Karpas-422 (cell line): ENCODE measurements at places on chromosomes 3 and 15. TPM values are rescaled to one million over a fixed set of nuclear protein-coding genes. Genes with fewer than 3 reads are reported as not detected.

C3orf85 gene
- total RNA-seq: not detected in 2 replicates

ZNF502 gene
- total RNA-seq: not detected in 2 replicates

GPR27 gene
- not detected in 2 replicates for total RNA-seq

C2CD4B gene
- total RNA-seq: not detected in 2 replicates

UNC13C gene
- total RNA-seq: not detected in 2 replicates

IL5RA gene
- not detected in 2 replicates for total RNA-seq

DNA sequence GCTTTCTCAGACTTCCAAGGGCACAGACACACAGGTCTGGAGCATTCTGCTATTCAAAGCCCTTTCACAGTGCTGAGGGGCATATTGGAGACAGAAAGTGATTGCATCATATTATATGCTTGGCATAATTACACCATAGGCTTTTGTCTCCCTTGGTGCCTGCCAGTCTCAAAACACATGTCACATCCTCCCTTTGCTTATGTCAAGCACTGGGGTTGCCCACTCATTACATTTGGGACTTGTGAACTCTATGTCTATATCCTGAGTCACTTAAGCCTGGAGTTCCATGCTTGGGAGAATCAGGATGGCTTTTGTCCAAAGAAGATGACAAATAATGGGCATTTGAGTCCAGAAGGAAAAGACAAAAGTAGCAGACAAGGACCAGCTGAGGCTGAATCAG, 12.3 kb upstream of the PDZRN3 start:
- no peak overlapping the region for H3K4me3 ChIP-seq
- DNase-seq: no peak
- no peaks in the 10 kb centered on the region for H3K27me3 ChIP-seq
- H3K4me1 ChIP-seq: no peaks in the 10 kb centered on the region
- no peak overlapping the region for H3K27ac ChIP-seq
- H3K36me3 ChIP-seq: no peaks in the 10 kb centered on the region

GRCh38 chr15:62824111-62825015, 218.2 kb upstream of the TPM1 start:
- H3K27me3 ChIP-seq: no peaks in the 10 kb centered on the region
- H3K36me3 ChIP-seq: no peaks in the 10 kb centered on the region
- H3K4me1 ChIP-seq: no peaks in the 10 kb centered on the region
- no peak overlapping the region for H3K4me3 ChIP-seq

DNA sequence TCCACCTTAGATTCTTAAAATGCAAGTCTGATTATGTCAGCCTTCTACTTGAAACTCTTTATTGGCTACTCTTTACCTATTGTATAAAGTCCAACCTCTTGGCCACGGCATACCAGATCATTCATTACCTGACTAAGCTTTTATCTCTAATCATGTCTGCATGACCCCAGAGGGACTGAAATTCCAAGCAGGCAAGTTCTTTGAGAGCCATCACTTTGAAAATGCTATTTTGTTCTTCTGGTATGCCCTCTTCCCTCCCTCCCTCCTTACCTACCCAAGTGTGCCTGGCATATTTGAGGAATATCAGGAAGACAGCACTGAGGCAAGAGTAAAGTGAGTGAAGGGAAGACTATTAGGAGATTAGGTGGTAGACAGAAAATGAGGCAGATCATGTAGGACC, 57.5 kb downstream of the KCNMB2 start:
- no peak overlapping the region for H3K4me3 ChIP-seq
- DNase-seq: no peak
- no peak overlapping the region for H3K27ac ChIP-seq
- H3K27me3 ChIP-seq: no peaks in the 10 kb centered on the region

- DNase-seq: peak; percentile 58
- H3K4me3 ChIP-seq: peak overlapping the region; percentile 76
- no peaks in the 10 kb centered on the region for H3K27me3 ChIP-seq
- peak overlapping the region; percentile 91 for H3K27ac ChIP-seq
- H3K4me1 ChIP-seq: peaks cover 60% of the 10 kb centered on the region
Measured at GRCh38 chr15:82807920-82808633, 1.4 kb upstream of the WHAMM start.

DNA sequence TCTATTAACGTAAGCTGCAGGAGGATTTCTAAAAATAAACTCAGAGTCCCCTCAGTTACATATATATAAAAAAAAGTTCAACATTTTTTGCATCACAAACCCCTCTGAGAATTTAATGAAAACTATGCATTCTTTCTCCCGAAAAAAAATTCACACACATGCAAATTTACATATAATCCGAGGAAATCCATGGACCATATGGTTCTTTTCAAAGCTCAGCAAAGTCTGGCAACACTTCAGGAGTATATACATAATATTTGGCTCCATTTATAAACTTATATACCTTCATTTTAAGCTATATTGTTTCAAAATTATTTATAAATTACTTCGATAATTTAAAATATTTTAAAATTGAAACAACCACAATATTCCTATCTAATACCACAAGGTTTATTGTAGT, 140.7 kb upstream of the PLXND1 start:
- DNase-seq: no peak
- H3K36me3 ChIP-seq: no peaks in the 10 kb centered on the region
- H3K27me3 ChIP-seq: no peaks in the 10 kb centered on the region
- H3K4me3 ChIP-seq: no peak overlapping the region
- peaks cover 74% of the 10 kb centered on the region for H3K4me1 ChIP-seq
